ENCODE measurements at places on chromosomes 7 and 10. TPM values are rescaled to one million over a fixed set of nuclear protein-coding genes. Genes with fewer than 3 reads are reported as not detected.

DNA sequence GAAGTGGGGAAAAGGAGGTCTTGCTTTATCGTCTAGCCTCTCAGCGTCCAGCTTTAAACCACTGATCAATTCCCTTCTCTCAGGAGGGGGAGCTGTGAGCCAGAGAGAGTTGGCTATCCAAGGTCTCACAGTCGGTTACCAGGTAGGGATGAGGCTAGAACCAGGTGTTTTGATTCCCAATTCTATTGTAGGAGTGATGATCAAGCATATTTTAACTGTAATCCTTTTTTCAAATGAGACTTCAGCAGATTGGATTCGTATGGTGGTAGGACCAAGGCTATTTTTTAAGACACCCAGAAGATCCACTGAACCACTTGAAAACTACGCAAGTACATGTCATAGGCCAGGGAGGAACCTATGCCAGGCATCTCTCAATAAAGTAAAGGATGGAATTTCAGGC, 8.4 kb downstream of the MINDY4 start:
- no peak for DNase-seq

GRCh38 chr10:103737735-103738367, 117.5 kb downstream of the SH3PXD2A start:
- peak; percentile 32 for DNase-seq

- no peak for DNase-seq
These were observed 63.3 kb downstream of the TMEM26 start for GRCh38 chr10:61389887-61390286.

DNA sequence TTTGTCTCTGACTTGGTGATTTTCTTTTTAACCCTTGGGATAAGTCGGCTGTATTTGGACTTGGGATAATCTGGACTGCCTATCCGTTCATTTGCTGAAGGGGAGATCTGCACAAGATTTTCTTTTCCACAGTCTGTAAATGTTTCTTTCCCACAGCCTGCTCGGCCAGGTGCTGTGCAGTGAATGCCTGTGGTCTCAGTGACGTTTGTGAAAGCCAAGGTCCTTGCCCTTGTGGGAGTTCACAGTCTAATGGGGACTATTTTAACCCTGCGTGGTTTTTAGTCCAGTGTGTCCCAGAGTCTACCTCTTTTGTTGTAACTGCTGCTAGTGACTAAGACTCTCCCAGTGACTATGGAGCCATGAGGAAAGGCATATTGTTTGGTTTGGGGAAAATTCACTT, 8.9 kb downstream of the PNLIP start:
- no peak for DNase-seq

DNA sequence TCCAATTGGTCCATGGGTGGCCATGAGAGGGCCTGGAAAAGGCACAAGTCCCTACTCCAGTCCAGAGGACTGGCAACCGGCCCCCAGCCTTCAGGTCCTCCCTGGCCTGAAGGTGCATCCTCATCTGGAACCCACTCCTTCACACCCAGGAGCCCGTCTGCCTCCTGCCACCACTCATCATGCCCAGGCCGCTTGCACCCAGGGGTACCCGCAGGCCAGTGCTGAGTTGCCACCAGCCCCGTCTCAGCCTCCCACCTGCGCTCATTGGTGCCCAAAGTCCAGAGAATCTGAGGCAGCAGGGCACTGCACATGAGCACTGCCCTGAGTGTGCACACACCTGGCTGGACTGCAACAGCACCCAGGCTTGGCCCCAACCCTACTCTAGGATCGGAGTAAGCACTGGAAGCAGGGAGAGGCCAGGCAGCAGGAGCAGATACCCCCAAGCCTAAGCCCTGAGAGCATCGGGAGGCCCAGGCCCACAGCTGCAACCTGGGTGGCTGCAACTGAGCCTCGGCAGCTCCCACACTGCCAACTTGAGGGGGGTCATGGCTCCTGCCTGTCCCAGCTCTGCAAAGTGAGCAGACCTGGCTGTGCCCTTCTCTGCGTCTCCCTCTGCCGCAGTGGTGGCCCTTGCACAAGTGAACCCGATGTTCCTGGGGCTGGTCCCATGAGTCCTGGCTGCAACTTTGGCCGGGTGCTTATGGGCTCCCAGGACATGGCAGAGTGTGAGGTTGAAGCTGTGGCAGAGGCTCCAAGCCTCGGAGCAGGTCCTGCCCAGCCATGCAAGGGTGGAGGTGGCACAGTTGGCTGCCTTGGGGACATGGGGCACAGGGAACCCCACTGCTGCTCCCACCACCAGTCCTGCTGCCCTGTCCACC, 44.3 kb downstream of the TCERG1L start:
- no peak for DNase-seq

LHPP gene
- total RNA-seq = 4.8 TPM

- DNase-seq = no peak
These were observed 14.8 kb upstream of the WAPL start for GRCh38 chr10:86536294-86536861.

DNA sequence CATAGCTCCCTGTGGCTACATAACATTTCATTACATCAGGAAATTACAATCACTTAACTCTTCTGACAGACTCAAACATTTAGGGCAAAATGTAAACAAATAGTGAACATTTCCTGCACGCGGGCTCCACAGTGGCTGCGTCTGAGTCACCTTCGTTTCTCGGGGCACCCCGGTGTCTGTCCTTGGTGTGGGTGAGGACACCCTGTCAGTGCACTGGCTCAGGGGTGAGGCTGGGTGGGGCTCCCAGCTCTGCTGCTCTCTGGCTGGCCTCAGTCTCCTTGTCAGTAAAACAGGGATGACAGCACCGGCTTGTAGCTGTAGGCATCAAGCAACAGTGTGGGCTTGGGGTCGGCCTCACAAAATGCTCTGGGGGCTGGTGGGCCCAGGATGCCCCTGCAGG, 237.1 kb upstream of the SHH start:
- DNase-seq = no peak

DNA sequence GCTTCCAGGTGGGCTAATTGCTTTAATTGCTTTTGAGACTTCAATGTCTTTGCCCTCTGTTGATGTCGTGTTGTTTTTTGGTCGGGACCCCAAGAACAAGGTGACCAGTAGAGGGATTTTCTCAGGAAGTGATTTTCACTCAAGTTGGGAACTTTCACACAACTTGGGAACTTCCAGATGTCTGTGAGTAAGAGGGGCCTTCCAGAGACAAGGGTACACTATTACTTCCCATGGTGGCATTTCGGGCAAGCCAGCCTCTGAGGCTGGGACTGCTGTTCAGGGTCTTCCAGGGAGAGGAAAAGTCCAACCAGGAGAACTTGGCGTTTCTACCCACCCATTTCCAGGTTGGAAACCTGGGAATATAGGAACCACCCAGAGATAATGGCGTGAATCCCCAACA, 170.0 kb upstream of the CDCA7L start:
- no peak for DNase-seq

GRCh38 chr7:124996778-124997177, 67.2 kb upstream of the POT1 start:
- no peak for DNase-seq

MORN4 gene
- total RNA-seq = 0.48 TPM

GRCh38 chr10:75475460-75476182, 44.2 kb downstream of the LRMDA start:
- no peak for DNase-seq

LRRC61 gene
- total RNA-seq = 9.1 TPM

DNA sequence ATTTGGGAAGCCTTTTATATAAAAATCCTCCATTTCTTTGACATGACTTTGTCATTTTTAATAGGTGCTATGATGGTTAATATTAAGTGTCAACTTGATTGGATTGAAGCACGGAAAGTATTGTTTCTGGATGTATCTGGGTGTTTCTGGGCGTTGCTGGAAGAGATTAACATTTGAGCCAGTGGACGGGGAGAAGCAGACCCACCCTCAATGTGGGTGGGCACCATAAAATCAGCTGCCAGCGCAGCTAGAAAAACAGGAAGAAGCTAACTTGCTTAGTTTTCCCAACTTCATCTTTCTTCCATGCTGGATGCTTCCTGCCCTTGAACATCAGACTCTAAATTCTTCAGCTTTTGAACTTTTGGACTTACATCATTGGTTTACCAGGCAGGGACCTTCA, 1003.0 kb downstream of the SORCS3 start:
- DNase-seq = no peak

DNA sequence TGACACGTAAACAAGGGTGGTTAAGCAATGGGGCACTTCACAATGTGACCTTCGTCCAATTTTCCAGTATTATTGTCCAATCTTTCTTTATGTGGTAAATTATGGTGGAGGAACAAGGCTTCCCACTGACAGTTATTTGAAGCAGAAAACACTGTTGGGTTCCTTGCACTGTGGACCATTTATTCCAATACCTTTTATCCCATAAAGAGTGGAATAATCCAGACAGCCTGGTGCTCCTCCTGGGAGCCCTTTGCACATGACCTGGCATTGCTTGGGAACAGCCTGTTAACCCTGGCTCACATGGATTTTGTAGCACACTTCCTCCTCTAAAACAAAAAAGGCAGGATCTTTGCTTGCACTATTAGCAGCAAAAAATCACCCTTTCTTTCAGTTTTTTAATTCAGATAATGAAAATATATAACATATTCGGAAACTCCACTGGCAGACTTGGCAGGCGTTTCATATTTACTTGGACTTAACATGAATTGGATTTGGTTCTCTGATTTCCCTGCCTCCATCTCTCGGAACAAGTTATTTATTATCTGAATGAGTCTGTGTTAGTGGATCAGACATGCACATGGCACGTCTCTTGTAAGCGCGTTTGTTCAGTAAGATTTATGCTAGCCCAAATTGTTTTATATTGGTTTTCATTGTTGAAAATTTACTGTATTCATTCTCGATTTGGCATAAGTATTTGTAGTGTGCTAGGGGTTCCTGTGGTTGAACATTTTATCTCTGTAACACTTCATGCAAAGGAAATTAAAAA, 59.3 kb downstream of the BMPER start:
- DNase-seq = no peak

DNA sequence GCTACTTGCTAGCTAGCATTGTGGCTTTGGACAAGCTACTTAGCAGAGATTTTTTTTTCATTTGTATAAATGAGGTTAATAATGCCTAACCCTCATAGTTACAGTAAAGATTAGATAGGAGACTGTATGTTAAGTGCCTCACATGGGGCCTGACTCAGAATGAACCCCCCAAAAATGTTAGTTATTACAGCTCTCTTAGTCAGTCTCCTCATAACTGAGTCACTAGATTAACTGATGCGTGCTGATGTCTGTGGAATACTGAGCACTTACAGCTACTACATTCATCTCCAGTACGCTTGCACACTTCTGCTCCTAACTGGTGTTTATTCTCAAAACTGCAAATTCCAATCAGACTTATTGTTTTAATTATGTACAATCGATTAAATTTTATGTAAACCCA, 315.3 kb downstream of the SNX13 start:
- DNase-seq = peak; percentile 31

MICALL2 gene
- 13.5 TPM for total RNA-seq

DNA sequence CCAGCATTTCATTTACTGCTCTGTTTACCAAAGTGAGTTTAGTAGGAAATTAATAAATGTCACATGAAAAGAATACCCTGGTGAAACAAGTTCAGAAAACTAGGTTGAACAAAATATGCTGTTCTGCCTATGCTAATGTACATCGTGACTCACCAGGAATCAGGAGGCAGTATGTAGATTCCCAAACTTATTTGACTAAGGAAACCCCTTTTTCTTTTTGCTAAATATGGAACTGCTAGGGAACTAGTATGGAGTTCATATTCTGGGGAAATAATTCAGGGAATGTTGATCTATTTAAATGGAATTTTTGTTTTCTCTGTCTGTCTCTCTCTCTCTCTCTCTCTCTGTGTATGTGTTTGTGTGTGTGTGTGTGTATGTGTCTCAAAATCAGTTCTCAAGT, 49.9 kb upstream of the EXOC4 start:
- no peak for DNase-seq
